Skeletal muscle cell (primary cell): ENCODE measurements at places on chromosomes 6 and 20.

- DNase-seq: no peak
These were observed 5.9 kb upstream of the TUBB1 start for GRCh38 chr20:59013031-59013951.

GRCh38 chr20:22260506-22260905 lies 323.9 kb downstream of the FOXA2 start:
- no peak for DNase-seq

DNA sequence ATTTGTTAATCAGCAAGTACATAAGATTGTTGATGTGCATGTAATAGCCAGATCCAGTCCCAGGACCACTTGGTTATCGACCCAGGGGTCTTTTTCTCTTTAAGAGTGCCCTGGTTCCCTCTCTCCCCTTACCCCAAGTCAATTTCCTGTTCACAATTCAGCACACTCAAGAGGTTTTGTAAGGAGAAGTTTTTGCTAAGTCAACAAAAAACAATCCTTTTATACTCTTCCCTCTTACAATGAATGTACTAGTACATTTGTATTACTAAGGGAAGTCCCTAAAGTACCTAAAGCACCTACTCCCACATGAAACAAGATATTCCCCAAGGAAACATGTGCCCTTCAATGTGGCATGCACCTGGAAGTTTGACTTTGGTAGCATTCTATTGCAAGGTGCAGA lies 1.6 kb upstream of the NT5DC1 start:
- DNase-seq: no peak

GRCh38 chr6:120872262-120872578 lies 462.1 kb downstream of the TBC1D32 start:
- DNase-seq: no peak

- no peak for DNase-seq
These were observed 29.9 kb downstream of the NRN1 start for GRCh38 chr6:5976811-5977210.

- no peak for DNase-seq
These were observed 462.9 kb downstream of the COL12A1 start for GRCh38 chr6:74742793-74743508.

DNA sequence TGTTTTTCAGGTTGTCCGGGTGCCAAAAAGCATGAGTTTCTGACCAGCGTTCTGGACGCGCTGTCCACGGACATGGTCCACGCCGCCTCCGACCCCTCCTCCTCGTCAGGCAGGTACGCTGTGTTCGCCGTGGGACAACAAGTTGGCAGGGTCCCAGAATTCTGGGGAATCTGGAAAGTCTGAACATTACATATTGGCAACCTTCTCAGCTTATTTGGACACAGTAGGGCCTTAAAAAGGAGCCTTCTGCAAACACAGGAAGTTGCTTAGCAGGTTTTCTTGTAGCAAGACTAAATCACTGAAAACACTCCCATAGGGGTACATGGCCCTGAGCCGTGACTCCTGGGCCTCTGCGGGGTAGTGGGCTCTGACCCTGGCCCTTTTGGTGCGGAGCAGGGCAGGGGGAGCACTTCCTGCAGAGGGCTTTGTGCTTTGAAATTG lies 209.7 kb downstream of the SMOC2 start:
- no peak for DNase-seq

GRCh38 chr6:5679270-5679669 lies 327.5 kb downstream of the NRN1 start:
- no peak for DNase-seq

DNA sequence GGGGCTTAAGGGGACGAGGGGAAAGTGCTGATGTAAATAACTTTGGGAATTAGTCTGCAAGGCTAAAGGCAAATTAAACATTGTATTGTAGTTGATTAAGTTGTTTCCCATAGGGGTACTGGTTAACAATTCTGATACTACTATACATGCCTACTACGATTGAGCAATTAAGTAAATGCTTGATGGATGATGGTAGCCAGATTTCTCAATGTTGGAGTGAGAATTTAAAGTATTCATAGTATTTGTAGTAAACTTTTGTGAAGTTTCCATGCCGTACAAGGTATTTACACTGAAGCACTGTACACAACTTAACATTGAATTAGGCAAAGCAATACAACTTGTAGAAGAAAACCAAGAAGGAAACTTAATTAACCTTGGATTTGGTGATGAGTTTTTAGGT lies 852.3 kb downstream of the QKI start:
- DNase-seq: no peak

DNA sequence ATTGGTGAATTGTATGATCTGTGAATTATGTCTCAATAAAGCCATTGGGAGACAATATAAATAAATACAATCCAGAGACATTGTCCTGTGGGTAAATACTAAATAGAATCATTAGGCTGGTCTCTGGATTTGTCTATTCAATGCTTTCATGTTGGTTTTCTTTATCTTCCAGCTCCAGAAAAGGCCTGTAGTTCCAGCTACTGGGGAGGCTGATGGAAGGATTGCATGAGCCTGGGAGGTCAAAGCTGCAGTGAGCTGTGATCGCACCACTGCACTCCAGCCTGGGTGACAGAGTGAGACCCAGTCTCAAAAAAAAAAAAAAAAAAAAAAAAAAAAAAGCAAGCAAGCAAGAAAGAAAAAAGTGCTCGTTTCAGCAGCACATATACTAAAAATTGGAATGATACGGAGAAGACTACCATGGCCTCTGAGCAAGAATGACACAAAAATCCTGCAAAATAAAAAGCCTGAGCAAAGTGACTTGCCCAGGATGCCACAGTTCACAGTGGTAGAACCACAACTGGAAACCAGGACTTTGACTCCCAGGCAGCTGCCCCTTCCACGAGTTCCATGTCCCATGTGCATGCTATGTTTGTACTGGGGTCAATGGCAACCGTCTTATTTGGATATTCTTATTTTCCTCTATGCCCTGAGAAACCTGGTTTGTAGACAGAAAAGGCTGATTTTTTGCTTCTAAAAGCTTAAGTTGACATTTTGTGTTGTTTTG lies 33.6 kb upstream of the GMPR start:
- DNase-seq: no peak

DNA sequence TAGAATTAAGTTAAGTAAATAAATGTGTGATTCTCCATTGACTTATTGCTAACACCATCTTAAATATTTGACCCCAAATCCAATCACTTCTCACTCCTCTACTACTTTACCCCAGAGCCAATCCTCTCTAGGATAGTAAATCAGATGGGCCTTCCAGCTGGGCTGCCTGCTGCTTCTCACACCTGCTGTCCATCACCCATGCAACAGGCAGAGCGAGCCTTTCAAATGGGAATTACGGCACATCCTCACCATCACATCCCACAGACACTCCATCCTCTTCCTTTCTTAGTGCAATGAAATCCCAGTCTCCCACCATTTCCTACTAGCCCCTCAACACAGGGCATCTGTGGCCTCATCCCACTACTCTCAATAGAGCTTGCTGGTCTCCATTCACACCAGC lies 34.0 kb downstream of the HLA-F start:
- DNase-seq: no peak

DNA sequence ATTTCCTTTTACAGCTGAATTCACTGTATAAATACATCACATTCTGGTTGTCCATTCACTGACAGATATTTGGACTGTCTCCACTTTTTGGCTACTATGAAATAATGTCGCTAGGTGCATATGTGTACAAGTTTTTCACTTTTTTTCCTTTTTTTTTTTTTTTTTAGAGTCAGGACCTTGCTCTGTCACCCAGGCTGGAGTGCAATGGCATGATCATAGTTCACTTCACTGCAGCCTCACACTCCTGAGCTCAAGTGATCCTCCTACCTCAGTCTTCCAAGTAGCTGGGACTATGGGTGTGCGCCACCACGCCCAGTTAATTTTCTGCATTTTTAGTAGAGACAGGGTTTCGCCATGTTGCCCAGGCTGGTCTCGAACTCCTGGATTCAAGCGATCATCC lies 13.3 kb downstream of the CSNK2A1 start:
- no peak for DNase-seq

DNA sequence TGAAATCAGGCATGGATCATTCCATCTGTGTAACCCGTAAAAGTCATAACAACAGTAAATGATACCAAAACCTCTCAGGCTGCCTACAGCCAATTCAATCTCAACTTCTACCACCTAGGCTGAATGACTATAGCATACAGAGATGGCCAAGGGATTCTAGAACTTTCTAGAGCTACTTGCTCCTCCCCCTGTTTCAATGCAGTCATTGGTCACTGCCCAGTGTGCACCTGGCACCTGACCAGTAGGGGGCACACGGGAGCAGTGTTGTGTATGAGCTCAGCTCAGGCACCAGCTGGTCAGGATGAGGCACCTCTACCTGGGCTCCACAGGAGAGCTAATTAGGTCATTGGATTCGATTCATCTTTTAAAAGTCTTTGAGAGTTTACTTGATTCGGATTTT lies 86.2 kb downstream of the PLEKHG1 start:
- no peak for DNase-seq

DNA sequence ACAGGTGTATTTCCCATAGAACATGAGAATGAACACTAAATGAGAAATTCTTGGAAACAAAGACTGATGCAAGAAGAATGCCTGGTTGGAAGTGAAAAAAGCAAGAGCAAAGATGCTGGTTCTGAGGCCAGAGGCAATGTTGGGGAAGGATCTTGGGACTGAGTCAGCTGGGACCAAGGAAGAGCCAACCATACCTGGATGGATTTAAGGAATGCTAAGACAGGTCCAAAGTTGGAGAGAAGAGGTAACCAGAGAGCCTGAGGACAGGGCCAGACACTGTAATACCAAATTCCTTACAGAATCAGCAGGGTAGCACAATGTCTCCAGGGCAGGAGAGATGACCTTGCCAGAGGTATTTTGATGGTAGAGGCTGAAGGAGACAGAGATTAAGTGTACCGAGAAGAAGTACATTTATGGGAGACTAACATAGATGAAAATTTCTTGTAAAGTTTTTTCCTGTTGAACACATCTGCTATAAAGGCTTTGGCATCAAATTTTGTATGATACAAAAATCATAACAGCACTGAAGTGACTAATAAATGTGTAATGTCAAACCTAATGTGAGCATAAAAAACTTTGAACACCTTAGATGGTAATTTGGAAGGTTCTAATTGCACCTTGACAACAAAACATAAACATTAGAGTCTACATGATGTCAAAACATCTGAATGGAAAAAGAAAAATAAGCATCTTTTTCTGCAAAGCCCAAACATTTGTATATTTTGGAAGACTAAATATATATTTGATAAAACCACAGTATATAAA lies 221.7 kb upstream of the MARCKS start:
- DNase-seq: no peak
